ENCODE measurements at places on chromosomes 12 and 14. TPM values are rescaled to one million over a fixed set of nuclear protein-coding genes. Genes with fewer than 3 reads are reported as not detected.

- H3K27ac ChIP-seq: no peak overlapping the region
- H3K36me3 ChIP-seq: no peaks in the 10 kb centered on the region
- no peak for DNase-seq
Observed at GRCh38 chr12:89507015-89507824, 17.4 kb downstream of the GALNT4 start.

DNA sequence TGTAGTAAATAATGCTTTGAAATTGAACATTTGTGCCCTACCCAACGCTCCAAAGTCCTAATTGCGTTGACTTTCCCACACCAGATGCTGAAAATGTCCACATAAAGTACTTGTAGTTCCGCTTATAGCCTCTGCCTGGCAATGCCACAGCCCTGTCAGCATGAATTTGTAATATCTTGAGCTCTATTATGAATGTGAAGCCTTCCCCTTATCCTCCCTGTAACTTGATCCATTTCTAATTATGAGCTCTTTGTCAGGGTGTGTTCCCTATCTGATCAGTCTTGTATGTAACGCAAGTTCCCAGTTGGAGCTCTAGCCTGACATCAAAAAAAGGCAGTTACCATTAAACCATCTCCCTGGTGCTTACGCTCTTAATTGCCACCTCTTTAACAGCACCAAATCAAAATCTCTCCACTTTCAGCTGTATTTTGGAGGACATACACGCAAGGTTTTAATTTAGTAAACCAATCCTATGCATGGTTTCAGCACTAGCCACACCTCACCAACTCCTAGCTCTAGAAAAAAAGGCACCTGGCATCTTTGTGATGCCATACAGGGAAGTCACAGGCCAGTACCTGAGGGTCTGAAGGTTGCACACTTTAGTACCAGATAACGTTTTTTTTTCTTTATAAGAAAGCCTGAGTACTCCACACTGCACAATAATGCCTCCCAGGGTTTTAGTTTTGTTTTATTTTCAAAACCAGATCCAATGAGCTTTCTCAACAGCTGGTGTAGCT, 69.3 kb downstream of the EEA1 start:
- no peaks in the 10 kb centered on the region for H3K4me1 ChIP-seq
- no peak overlapping the region for H3K4me3 ChIP-seq
- H3K27me3 ChIP-seq: no peaks in the 10 kb centered on the region
- no peak for DNase-seq
- no peak overlapping the region for H3K27ac ChIP-seq

The RGS6 gene
- total RNA-seq: not detected

DNA sequence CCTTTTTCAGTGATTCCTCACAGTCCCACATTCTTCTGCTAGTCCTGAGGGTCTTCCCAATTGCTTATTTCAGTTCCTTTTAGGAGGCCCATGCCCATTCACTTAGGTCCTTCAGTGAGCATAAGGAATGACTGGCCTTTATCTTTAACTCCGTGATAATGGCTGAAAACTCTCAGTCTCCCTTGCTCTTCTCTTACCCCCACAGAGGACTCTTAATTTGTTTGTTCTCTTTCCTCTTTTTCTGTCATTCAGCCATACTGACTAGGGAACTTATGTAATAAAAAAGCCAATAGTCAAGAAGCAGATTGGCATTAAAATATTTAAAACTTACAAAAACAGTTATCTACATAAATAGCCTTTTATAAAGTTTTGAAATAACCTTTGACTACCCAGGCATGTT, 17.1 kb upstream of the VDR start:
- no peaks in the 10 kb centered on the region for H3K36me3 ChIP-seq
- DNase-seq: no peak
- no peaks in the 10 kb centered on the region for H3K27me3 ChIP-seq
- no peak overlapping the region for H3K4me3 ChIP-seq
- H3K27ac ChIP-seq: no peak overlapping the region

DNA sequence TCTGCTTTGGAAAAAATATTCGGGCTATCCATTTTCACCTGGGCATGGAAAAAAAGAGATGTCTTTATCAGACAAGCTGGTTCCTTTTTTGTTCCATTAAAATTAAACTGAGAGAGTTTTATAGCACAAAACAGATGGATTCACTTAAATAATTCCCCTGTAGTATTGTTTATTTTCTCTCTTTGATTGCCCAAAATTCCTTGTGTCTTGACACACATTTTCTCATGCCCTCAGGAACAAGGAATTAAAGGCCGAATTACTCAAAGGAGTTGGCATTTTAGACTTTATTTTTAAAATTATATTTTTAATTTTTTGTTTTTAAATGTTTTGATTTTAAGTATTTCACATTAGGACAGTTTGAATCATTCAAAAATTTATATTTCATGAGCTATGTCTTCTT, 69.6 kb upstream of the SLCO1C1 start:
- no peaks in the 10 kb centered on the region for H3K4me1 ChIP-seq
- no peaks in the 10 kb centered on the region for H3K36me3 ChIP-seq
- H3K27ac ChIP-seq: no peak overlapping the region
- no peak overlapping the region for H3K4me3 ChIP-seq
- no peak for DNase-seq

DNA sequence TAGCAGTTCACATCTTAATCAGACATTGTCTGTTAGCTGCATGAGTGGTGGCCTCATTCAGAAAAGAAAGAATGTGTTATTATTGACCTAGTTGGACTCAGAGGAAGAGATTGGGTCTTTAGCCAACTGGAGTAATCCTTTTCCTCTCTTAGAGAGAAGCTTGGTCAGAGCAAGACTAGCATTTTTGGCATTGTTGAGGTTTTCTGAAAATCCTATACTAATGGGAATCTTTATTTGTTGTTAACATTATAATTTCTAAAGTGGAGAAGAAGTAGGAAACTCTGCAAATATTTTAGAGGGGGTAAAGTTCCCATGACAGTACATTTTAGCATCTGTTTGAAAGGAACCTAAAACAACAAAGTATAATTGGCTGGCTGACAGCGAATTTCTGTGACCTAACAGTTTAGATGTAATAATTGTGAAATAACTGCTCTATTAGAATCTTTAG, 9.7 kb downstream of the TOX4 start:
- no peak overlapping the region for H3K27ac ChIP-seq
- H3K36me3 ChIP-seq: peaks cover 67% of the 10 kb centered on the region
- DNase-seq: no peak
- peaks cover 5% of the 10 kb centered on the region for H3K4me1 ChIP-seq
- H3K4me3 ChIP-seq: no peak overlapping the region

- H3K27me3 ChIP-seq: peaks cover 14% of the 10 kb centered on the region
- peak overlapping the region; percentile 22 for H3K4me3 ChIP-seq
- peaks cover 19% of the 10 kb centered on the region for H3K4me1 ChIP-seq
Observed at GRCh38 chr14:106872611-106873446, 1346.4 kb downstream of the TMEM121 start.

The AQP2 gene
- total RNA-seq: not detected

The GSG1 gene
- not detected for total RNA-seq

DNA sequence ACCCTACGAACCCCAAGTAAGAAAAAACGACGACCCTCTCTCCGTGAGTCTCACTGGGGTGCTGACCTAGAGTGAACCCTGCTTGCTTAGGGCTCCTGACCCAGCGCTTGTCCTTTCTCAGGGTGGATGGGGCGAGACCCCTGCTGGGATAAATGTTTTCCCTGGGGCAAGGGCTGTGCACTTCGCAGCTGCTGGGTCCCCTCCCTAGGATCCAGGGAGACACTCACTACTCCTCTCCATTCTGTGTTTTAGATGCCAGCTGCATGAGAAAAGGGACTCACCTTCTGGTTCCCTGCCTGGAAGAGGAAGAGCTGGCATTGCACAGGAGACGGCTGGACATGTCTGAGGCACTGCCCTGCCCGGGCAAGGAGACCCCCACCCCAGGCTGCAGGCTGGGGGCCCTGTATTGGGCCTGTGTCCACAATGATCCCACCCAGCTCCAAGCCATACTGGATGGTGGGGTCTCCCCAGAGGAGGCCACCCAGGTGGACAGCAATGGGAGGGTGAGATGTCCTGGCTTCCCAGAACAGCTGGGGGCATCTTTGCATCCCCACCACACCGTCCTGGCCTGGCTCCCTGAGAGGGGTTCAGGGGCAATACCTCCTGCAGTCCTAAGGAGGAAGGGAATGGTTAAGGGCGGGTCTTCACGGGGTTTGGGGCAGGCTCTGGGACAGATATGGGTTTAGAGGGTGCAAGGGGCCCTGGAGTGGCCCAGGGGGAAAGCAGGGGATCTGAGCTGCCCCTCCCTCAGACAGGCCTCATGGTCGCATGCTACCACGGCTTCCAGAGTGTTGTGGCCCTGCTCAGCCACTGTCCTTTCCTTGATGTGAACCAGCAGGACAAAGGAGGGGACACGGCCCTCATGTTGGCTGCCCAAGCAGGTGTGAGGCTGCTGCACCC, 663 bp downstream of the ANKRD33 start:
- H3K27me3 ChIP-seq: peaks cover 2% of the 10 kb centered on the region
- no peaks in the 10 kb centered on the region for H3K36me3 ChIP-seq
- DNase-seq: no peak
- H3K27ac ChIP-seq: no peak overlapping the region

- no peak overlapping the region for H3K4me3 ChIP-seq
- no peak overlapping the region for H3K27ac ChIP-seq
- H3K27me3 ChIP-seq: no peaks in the 10 kb centered on the region
- no peak for DNase-seq
Observed at GRCh38 chr14:68426661-68427549, 366.0 kb downstream of the ZFP36L1 start.

GRCh38 chr12:80576641-80577418, 130.6 kb upstream of the MYF6 start:
- H3K4me3 ChIP-seq: no peak overlapping the region
- no peaks in the 10 kb centered on the region for H3K4me1 ChIP-seq
- H3K27ac ChIP-seq: no peak overlapping the region
- H3K27me3 ChIP-seq: no peaks in the 10 kb centered on the region

The PDE3A gene
- not detected for total RNA-seq

DNA sequence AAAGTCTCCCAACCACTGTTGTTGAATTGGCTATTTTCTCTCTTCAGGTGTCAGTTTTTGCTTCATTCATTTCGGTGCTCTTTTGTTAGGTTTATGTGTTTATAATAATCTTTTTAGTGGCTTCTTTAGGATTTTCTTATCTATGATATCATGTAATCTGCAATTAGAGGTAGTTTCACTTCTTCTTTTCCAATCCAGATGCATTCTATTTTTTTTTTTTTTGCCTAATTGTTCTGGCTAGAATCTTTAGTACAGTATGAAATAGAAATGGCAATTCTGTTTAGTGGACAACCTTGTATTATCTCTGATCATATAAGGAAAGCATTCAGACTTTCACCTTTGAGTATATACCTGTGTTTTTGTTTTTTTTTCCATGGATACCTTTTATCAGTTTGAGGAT, 17.4 kb downstream of the CNOT2 start:
- H3K36me3 ChIP-seq: no peaks in the 10 kb centered on the region
- no peak overlapping the region for H3K27ac ChIP-seq
- no peaks in the 10 kb centered on the region for H3K27me3 ChIP-seq
- DNase-seq: no peak
- no peak overlapping the region for H3K4me3 ChIP-seq

DNA sequence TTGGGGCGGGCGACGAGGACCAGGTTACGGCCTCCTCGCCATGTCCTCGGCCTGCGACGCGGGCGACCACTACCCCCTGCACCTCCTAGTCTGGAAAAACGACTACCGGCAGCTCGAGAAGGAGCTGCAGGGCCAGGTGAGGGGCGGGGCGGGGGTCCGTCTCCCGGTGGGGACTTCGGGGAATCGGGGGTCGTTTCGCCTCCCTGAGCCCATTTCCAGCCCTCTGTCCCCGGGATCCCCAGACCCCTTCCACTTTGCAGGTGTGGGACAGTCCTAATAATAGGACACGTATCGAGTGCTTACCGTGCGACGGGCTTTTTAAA, 380 bp downstream of the ANKRD13A start:
- H3K4me3 ChIP-seq: peak overlapping the region; percentile 94
- peaks cover 8% of the 10 kb centered on the region for H3K36me3 ChIP-seq
- no peaks in the 10 kb centered on the region for H3K27me3 ChIP-seq
- H3K4me1 ChIP-seq: peaks cover 69% of the 10 kb centered on the region
- DNase-seq: no peak
- H3K27ac ChIP-seq: peak overlapping the region; percentile 30

- H3K4me3 ChIP-seq: no peak overlapping the region
- no peak overlapping the region for H3K27ac ChIP-seq
- H3K36me3 ChIP-seq: no peaks in the 10 kb centered on the region
- no peaks in the 10 kb centered on the region for H3K4me1 ChIP-seq
Observed at GRCh38 chr12:131010396-131011131, 56.9 kb downstream of the ADGRD1 start.

The C14orf180 gene
- total RNA-seq: not detected

- no peaks in the 10 kb centered on the region for H3K4me1 ChIP-seq
- DNase-seq: no peak
- H3K4me3 ChIP-seq: no peak overlapping the region
- no peaks in the 10 kb centered on the region for H3K36me3 ChIP-seq
- H3K27ac ChIP-seq: no peak overlapping the region
- H3K27me3 ChIP-seq: no peaks in the 10 kb centered on the region
Observed at GRCh38 chr12:113793250-113793649, 172.9 kb downstream of the RBM19 start.

DNA sequence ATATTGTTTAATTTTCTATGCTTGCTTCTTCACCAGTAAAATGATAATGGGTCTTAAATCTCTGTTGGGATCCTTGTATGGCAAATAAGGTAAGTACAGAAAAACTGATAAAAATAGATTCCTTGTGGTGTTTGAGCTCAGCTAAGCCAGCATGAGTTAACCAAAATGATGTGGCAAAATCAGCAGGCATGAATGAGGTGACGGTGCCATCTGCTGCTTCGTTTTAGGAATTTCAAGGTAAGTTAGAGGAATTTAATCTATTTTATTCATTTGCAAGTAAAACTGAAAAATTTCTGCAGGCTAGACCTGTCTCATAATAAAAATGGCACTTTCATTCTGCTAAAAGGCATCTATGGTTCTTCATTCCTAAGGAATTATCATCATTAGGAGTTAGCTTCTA, 10.0 kb upstream of the CLEC7A start:
- DNase-seq: peak; percentile 37
- peaks cover 4% of the 10 kb centered on the region for H3K27me3 ChIP-seq
- H3K4me1 ChIP-seq: no peaks in the 10 kb centered on the region
- no peaks in the 10 kb centered on the region for H3K36me3 ChIP-seq
- no peak overlapping the region for H3K4me3 ChIP-seq

- no peaks in the 10 kb centered on the region for H3K36me3 ChIP-seq
- no peaks in the 10 kb centered on the region for H3K27me3 ChIP-seq
- no peak for DNase-seq
- H3K4me1 ChIP-seq: peaks cover 43% of the 10 kb centered on the region
- H3K4me3 ChIP-seq: no peak overlapping the region
Observed at GRCh38 chr12:50530532-50530931, 25.7 kb downstream of the DIP2B start.
